ENCODE measurements at places on chromosomes 1 and 21. TPM values are rescaled to one million over a fixed set of nuclear protein-coding genes. Genes with fewer than 3 reads are reported as not detected.

DLGAP3 gene
- total RNA-seq = 0.36 TPM

CR1L gene
- total RNA-seq = not detected

AMY1C gene
- not detected for total RNA-seq

CLEC20A gene
- not detected for total RNA-seq

BATF3 gene
- 1.2 TPM for total RNA-seq

PADI2 gene
- 2.5 TPM for total RNA-seq

PALMD gene
- total RNA-seq = not detected

ARMH1 gene
- total RNA-seq = 25.5 TPM

TMCO4 gene
- total RNA-seq = 14.2 TPM

- DNase-seq = peak; percentile 31
- peaks cover 3% of the 10 kb centered on the region for H3K4me1 ChIP-seq
- no peak overlapping the region for H3K4me3 ChIP-seq
- H3K27ac ChIP-seq = peak overlapping the region; percentile 68
- H3K36me3 ChIP-seq = peaks cover 2% of the 10 kb centered on the region
Observed at GRCh38 chr1:243842161-243842560, 7.9 kb downstream of the AKT3 start.

GRCh38 chr1:112536561-112536960 is 27.8 kb downstream of the WNT2B start:
- no peaks in the 10 kb centered on the region for H3K4me1 ChIP-seq
- H3K36me3 ChIP-seq = peaks cover 4% of the 10 kb centered on the region
- no peak overlapping the region for H3K27ac ChIP-seq
- DNase-seq = no peak
- no peak overlapping the region for H3K4me3 ChIP-seq
- H3K27me3 ChIP-seq = no peaks in the 10 kb centered on the region

- no peak for DNase-seq
- no peaks in the 10 kb centered on the region for H3K27me3 ChIP-seq
- no peaks in the 10 kb centered on the region for H3K36me3 ChIP-seq
- H3K27ac ChIP-seq = no peak overlapping the region
- no peaks in the 10 kb centered on the region for H3K4me1 ChIP-seq
- no peak overlapping the region for H3K4me3 ChIP-seq
Observed at GRCh38 chr1:66317248-66317515, 216.8 kb upstream of the SGIP1 start.

DNA sequence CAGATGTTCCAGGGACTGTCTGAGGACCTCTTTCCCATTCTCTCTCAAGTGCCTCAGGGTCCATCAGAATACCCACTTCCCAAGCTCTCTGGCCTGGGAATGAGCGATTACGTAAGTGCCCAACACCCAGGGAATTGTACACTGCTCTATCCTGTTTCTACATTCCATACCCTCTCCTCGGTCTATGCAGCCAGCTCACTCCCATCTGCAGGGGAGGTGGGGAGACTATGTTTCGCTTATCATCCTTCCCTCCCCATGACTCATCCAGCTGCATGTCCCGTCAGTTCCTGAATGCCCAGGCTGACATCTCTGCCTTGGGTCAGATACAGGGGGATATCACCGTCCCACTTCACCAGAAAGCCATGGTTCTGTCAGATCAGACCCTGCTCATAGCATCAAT is 34.5 kb upstream of the CD1D start:
- no peaks in the 10 kb centered on the region for H3K27me3 ChIP-seq
- no peak overlapping the region for H3K27ac ChIP-seq
- no peak for DNase-seq
- H3K36me3 ChIP-seq = no peaks in the 10 kb centered on the region

DNA sequence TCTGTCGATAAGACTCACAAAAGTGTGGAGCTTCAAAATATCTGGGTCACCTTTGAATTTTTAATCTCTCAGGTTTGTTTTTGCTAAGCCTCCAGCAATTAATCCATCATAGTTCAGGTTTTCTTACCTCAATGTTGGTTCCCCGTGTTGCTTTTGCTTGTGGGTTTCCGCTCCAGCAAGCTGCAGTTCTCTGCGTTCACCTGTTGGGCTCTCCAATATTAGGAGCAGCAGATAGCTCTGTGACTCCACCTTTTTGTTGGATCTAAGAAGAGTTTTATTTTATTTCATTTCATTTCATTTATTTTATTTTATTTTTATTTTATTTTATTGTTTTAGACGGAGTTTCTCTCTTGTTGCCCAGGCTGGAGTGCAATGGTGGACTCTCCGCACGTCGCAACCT is 335.5 kb downstream of the COL11A1 start:
- no peak for DNase-seq
- H3K27ac ChIP-seq = no peak overlapping the region
- H3K4me3 ChIP-seq = no peak overlapping the region
- H3K36me3 ChIP-seq = no peaks in the 10 kb centered on the region
- no peaks in the 10 kb centered on the region for H3K27me3 ChIP-seq
- no peaks in the 10 kb centered on the region for H3K4me1 ChIP-seq

DNA sequence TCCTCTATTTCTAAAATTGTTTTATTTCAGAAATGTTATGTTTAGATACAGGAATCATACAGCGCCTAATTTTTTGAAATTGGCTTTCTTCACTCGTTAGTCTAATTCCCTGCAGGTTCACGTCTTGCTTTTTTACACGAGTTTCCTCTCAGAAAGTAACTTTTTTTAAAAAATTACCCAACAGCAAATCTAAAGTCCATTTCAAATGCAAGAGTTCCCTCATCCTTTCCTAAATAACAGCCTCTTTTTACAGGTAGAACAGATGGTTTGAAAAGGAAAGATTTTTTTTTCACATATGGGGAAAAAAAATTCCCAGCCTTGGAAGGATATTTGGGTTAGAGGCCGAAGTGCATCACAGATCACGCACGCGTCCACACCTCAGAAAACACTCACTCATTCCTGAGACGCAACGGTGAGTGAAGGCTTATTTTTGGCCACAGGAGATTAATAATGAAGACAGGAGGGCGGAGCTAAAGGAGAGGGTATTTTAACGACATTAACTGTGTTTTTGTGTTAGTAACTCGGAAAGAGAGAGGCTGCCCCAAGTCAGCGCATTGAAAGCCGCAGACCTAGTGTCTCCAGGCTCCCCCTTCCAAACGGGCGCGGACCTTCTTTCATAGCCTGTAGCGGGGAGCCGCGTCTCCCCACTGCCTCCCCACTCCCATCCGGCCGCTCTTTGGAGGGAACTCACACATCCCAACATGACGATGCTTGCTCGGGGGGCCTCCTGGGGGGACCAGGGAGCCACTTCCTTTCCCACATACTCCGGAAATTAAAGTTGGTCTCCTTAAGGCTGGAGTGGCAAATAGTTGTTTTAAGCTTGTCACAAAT is 969 bp upstream of the RIPK4 start:
- no peak overlapping the region for H3K4me3 ChIP-seq
- DNase-seq = no peak
- no peak overlapping the region for H3K27ac ChIP-seq
- H3K27me3 ChIP-seq = peaks cover 41% of the 10 kb centered on the region

GRCh38 chr1:175174309-175175102 is 18.1 kb downstream of the KIAA0040 start:
- H3K4me3 ChIP-seq = no peak overlapping the region
- peaks cover 26% of the 10 kb centered on the region for H3K36me3 ChIP-seq
- H3K4me1 ChIP-seq = no peaks in the 10 kb centered on the region
- no peaks in the 10 kb centered on the region for H3K27me3 ChIP-seq
- peak; percentile 50 for DNase-seq

- H3K4me1 ChIP-seq = no peaks in the 10 kb centered on the region
- H3K27ac ChIP-seq = no peak overlapping the region
- no peaks in the 10 kb centered on the region for H3K27me3 ChIP-seq
- no peak for DNase-seq
- no peak overlapping the region for H3K4me3 ChIP-seq
- H3K36me3 ChIP-seq = no peaks in the 10 kb centered on the region
Observed at GRCh38 chr1:245859493-245860114, 647.5 kb downstream of the SMYD3 start.

DNA sequence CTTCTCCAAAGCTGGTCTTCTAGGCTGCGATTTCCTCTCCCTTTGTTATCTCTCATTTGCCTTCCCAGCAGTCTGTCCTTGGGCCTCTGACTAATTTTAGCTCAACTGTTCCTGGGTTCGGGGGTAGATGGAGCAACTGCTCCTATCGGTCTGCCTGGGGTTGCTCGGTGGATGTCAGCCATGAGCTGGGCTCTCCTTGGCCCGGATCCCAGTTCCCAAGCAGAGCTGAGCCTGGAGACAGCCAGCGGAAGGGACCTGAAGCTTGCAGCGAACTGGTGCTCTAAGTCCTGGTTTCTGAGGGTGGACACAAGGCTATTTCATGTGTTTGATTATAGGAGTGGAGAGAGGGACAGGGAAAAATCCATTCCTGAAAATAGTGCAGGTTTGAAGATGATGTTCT is 423.0 kb downstream of the RPS6KC1 start:
- no peak overlapping the region for H3K27ac ChIP-seq
- H3K27me3 ChIP-seq = no peaks in the 10 kb centered on the region
- no peaks in the 10 kb centered on the region for H3K4me1 ChIP-seq
- no peaks in the 10 kb centered on the region for H3K36me3 ChIP-seq

GRCh38 chr1:236489710-236490377 is 33.9 kb upstream of the LGALS8 start:
- H3K4me1 ChIP-seq = peaks cover 4% of the 10 kb centered on the region
- H3K27me3 ChIP-seq = no peaks in the 10 kb centered on the region
- H3K36me3 ChIP-seq = no peaks in the 10 kb centered on the region
- DNase-seq = no peak
- no peak overlapping the region for H3K27ac ChIP-seq

GRCh38 chr1:168136709-168137514 is at the start of gene GPR161:
Gene GPR161, minus strand, starts transcription at chr1:168136930. Its CDS starts 32,080 bp downstream, at chr1:168104850.
- no peaks in the 10 kb centered on the region for H3K36me3 ChIP-seq
- H3K27ac ChIP-seq = no peak within 1 kb of the TSS
- peaks cover 19% of the 10 kb centered on the region for H3K27me3 ChIP-seq
- H3K4me3 ChIP-seq = peak within 1 kb of the TSS; percentile 51
- DNase-seq = peak; percentile 31

DNA sequence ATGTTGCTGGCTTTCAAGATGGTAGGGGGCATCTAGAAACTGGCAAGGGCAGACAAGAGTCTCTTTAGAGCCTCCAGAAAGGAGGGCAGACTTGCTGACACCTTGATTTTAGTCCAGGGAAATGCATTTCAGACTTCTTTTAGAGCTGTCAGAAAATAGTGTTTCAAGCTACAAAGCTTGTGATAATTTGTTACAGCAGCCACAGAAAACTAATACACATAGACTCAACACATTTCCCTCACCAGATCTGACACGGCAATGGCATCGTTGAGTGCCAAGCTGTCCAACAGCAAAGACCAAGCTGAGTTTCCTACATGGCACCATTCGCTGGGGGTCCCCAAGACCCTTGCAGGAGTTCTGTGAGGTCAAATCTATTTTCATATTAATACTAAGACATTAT is 62.0 kb downstream of the SLC9A1 start:
- DNase-seq = no peak
- no peaks in the 10 kb centered on the region for H3K36me3 ChIP-seq
- H3K27me3 ChIP-seq = no peaks in the 10 kb centered on the region
- H3K4me3 ChIP-seq = no peak overlapping the region
- peaks cover 5% of the 10 kb centered on the region for H3K4me1 ChIP-seq

DNA sequence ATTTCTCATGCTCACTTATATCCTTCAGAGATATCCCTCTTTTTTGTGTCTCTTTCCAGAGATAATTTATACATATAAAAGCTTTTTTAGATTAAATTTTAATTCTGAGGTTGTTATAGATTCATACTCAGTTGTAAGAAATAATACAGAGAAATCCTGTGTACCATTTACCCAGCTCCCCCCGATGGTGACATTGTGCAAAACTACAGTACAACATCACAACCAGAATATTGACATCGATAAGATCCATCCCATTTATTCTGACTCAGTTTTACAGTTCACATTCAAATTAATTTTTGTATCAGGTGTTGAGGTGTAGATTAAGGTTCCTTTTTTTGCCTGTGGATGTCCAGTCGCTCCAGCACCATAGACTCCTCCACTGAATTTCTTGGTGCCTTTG is 14.3 kb downstream of the DMRTB1 start:
- H3K27ac ChIP-seq = no peak overlapping the region
- no peak overlapping the region for H3K4me3 ChIP-seq

DNA sequence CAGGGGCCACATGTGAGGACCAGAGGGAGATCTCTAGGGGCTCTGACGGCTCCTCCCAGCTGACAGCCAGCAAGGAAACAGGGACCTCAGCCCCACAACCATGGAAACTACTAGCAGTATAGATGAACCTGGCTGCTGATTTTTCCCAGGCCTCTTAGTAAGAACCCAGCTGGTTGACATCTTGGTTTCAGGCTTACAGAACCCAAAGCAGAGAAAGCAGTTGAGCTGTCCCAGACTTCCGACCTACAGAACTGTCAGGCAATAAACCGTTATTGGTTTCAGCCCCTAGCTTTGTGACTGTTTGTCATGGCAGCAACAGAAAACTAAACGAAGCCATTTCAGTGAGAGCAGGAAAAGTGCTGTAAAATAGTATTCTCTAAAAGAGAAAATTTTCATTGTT is 36.4 kb downstream of the ETS2 start:
- H3K36me3 ChIP-seq = no peaks in the 10 kb centered on the region
- no peak overlapping the region for H3K27ac ChIP-seq
- no peak overlapping the region for H3K4me3 ChIP-seq
- no peak for DNase-seq

GRCh38 chr1:225467193-225468020 is 39.6 kb upstream of the LBR start:
- H3K27ac ChIP-seq = peak overlapping the region; percentile 97
- peak overlapping the region; percentile 55 for H3K4me3 ChIP-seq
- peak; percentile 70 for DNase-seq
- no peaks in the 10 kb centered on the region for H3K27me3 ChIP-seq
- peaks cover 59% of the 10 kb centered on the region for H3K4me1 ChIP-seq
- no peaks in the 10 kb centered on the region for H3K36me3 ChIP-seq

DNA sequence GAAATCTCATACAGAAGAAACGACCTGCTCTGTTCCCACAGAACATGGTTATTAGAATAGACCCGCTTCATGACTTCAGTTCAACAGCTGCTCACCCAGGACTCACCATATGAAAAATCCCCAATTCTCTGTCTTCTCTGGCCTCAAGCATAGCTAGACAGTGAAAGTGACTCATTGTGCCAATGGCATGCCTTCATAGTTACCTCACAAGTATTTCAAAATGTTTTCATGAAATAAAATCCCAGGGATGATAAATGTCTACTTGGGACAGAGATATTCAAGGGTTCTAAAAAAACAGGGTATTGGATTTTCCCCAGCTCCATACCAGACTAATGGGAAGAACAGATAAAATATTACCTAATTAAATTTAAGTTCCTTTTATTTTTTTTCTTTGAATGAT is 82.3 kb downstream of the NOTCH2 start:
- peak overlapping the region; percentile 45 for H3K27ac ChIP-seq
- peaks cover 12% of the 10 kb centered on the region for H3K36me3 ChIP-seq
- H3K4me1 ChIP-seq = peaks cover 5% of the 10 kb centered on the region

GRCh38 chr1:171158096-171158495 is 27.0 kb upstream of the FMO2 start:
- H3K36me3 ChIP-seq = no peaks in the 10 kb centered on the region
- no peak overlapping the region for H3K27ac ChIP-seq
- H3K4me1 ChIP-seq = no peaks in the 10 kb centered on the region
- DNase-seq = no peak
- no peak overlapping the region for H3K4me3 ChIP-seq

- no peak for DNase-seq
- H3K4me1 ChIP-seq = no peaks in the 10 kb centered on the region
- peaks cover 9% of the 10 kb centered on the region for H3K36me3 ChIP-seq
- H3K27ac ChIP-seq = no peak overlapping the region
- H3K4me3 ChIP-seq = no peak overlapping the region
Observed at GRCh38 chr1:88763649-88764406, 79.8 kb downstream of the PKN2 start.

All from natural killer cell (primary cell).